Inflammatory macrophage treated with lipopolysaccharide for 1 hour (primary cell): ENCODE measurements at places on chromosomes 12 and 14.
A peak's percentile ranks its signal among the peaks of the same experiment; 100 is the strongest.

DNA sequence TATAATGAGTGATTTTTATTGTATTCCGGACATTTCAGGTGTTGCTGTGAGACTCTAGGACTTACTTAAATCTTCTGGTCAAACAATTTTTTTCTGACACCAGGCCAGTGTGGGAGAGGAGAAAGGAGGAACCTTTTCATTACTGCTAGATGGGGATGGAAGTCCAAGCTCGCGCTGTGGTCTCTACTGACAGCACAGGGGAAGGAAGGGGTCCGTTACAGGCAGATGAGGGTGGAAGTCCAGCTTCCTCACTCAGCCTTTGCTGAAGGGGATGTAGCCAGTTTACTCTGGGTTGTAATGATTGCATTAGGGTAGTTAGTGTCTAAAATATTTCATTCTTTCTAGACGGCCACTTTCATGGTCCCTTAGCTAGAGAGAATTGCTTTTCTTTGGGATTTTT, 26.3 kb upstream of the ST8SIA1 start:
- DNase-seq, result no peak

- no peak for DNase-seq
These were observed 53.3 kb upstream of the GTF2A1 start for GRCh38 chr14:81273961-81274575.

DNA sequence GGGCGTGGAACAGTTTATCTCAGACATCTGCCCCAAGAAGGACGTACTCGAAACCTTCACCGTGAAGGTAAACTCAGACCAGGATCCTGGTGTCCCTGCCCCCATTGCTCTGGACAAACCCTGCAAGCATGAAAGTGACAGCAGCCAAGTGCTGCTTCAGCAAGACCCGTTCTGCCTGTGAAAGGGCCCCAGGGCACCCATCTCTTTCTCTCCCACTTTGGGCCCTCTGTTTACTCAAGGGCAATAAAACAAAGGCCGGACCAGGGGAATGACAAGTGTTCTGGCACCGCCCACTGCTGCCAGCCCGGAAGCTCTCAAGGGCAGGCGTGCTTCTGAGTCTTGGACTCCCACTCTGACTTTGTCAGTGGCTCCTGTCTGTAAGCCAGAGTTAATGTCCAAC, 35.3 kb downstream of the CD9 start:
- DNase-seq, result no peak

- no peak for DNase-seq
These were observed 164.9 kb downstream of the CCDC91 start for GRCh38 chr12:28355161-28355560.

- DNase-seq, result no peak
These were observed 651.6 kb upstream of the TBX3 start for GRCh38 chr12:115335594-115335993.

- DNase-seq, result no peak
These were observed 55.9 kb upstream of the MIS18BP1 start for GRCh38 chr14:45308745-45309397.

DNA sequence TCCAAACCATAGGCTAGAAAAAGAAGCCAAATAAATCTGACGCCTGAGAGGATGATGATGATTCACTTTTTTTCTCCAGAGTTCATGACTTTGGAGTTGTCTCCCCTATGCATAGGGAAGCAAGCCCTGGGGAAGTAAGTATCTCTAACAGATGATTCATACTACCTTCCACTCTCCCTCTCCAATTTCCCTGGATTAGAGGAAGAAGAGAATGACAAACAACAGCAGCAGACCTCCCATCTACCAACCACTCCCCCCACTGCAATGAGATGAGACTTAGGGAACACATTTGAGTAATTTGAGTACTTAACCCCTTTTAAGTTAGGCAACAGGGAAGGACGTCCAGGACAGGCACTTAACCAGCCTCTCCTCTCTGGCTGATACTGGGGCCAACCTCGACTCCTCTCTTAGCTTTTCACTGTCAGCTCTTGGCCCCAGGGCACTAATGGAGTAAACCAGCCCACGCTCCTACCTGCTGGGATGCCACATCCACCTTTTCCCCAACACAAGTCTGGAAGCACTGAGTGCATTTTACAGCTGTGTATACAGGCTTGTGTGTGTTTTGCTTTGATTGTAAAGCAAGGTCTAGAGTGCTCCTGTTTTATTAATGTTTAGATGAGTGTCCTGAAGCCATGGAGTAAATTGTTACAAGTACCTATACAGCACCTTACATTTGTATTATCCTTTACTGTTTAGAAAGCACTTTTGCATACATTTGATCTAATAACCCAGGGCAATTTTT, 180.7 kb downstream of the PHLDA1 start:
- DNase-seq, result peak; percentile 7

DNA sequence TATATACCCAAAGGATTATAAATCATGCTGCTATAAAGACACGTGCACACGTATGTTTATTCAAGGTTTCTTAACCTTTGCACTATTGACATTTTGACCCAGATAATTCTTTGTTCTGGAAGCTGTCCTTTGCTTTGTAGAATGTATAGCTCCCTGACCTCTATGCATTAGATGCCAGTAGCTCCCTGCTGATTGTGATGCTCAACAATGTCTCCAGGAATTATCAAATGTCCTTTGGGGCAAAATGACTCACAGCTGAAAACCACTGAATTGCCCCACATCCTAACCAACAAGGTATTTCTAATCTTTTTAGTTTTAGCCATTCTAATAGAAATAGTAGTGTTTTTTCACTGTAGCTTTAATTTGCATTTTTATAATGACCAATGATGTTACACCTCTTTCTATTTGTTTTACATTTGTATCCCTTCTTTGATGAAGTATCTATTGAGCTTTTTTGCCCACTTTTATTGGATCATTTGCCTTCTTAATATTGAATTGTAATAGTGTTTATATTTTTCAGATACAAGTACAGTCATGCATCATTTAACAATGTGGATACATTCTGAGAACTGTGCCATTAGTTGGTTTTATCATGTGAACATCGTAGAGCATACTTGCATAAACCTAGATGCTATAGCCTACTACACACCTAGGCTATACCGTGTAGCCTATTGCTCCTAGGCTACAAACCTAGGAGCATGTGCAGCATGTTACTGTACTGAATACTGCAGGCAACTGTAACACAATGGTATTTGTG, 10.4 kb upstream of the NOPCHAP1 start:
- no peak for DNase-seq

DNA sequence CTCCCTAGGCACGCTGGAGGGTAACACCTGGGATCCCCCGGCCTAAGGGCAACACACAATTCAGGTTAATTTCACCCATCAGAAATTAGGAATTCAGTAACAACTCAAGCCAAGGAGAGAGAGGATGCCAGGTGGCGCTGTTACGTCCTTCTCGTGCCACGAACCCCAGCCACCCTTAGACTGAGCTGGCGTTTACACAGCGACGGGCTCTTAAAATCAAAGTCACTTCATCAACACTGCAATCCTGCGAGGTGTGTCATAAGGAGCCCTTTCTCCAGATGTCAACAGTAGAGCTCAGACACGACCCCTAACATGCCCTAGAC, 110.6 kb upstream of the TMEM132D start:
- DNase-seq, result no peak

GRCh38 chr12:9935026-9935425, 2.9 kb upstream of the CLEC2A start:
- no peak for DNase-seq

GRCh38 chr12:113582521-113583218, 111.0 kb upstream of the LHX5 start:
- no peak for DNase-seq

GRCh38 chr14:95981965-95982364, 57.2 kb upstream of the C14orf132 start:
- DNase-seq, result no peak

DNA sequence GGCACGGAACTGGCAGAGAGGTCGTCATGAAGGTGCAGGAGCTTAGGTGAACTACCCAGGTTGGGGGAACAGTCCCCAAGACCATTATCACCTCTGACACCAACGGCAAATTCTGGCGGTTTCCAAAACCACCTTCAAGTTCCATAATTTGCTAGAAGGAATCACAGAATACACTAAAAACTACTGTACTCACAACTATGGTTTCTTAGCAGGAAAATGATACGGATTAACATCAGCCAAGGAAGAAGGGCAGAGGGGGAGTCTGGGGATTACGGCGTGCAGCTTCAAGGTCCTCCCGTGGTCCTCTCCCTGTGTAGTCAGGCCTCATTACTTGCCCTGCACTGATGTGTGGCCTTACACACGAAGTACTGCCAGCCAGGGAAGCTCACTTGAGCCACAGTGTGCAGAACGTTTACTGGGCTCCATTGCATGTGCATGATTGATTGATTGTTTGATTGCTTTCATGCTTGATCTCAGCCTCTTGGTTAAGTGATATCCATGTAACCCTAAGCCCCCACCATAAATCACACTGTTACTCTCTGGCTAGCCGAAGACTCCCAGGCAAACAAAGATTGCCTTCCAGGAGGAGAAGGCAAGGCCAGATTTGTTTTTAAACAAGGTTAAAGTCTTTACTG, 837 bp upstream of the STX2 start:
- no peak for DNase-seq

DNA sequence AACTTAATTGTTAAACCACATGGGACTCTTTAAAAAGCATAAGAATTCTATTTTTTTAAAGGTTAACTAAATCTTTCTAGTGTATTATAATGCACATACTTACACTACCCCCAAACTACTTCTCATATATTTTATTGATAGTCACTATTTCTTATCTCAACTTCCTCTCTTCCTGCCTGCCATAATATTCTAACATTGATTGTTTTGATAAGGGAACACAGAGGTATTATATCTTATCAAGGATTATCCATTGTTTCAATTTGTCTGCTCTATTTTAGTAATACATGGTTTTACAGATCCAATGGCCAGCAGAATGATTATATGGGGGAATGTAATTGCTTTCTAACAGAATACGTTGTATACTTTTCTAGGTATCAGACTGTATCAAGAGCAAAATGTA, 98.9 kb downstream of the EPS8 start:
- DNase-seq, result no peak

DNA sequence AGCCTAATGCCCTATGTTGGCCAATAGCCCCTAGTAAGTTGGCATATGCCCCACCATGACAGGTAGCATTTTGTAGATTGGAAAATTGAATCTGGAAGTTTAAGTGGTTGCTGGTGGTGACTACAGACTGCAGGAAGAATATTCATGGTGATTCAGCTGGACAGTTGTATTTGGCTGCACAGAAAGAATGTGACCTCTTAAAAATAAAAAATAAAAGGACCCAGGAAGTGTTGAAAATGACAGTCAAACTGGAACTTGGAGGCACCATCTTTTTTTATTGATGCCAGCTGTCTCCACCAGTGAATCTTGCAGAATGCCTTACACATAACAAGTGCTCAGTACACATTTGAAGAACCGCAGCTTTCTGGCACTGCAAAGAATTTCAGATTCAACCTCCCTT, 73.9 kb downstream of the PRMT8 start:
- no peak for DNase-seq

DNA sequence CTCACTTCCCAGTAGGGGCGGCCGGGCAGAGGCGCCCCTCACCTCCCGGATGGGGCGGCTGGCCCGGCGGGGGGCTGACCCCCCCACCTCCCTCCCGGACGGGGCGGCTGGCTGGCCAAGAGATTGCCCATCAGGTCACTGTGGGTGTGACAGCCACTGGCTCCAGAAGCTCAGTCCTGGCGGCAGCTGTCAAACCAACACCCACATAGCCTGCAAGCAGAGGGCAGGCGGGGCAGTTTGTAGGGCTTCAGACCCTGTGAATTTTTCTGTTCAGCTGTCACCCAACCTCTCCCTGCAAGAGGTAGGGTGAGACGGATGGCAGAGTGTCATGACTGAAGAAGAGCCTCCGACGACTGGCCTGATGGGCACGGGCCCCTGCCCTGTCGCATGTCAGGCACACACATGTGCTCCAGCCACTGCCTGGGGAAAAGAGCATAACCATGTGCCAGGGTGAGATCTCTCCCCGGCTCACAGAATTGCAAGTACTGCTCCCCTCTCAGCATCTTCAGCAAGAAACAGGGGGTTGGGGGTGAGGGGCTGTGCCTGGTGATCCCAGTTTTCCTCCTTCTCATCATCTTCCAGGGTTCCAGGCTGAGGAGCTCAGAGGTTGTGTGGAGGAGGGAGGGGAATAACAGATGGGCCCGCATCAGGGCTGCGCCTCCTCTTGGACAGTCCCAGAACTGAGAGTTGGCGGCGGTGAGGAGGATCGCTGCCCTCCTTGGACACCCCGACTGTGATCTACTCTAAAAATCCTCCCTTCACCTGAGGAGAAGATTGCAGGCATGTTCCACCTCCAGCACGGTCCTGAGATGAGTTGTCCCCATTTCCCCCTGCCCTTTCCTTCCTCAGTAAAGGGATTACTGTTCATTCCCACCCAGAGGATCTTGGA, 11.2 kb upstream of the PRPH start:
- no peak for DNase-seq

- DNase-seq, result peak; percentile 9
These were observed 78.3 kb upstream of the BDKRB2 start for GRCh38 chr14:96126339-96126782.

- DNase-seq, result no peak
These were observed 38.4 kb downstream of the YEATS4 start for GRCh38 chr12:69397978-69398377.

DNA sequence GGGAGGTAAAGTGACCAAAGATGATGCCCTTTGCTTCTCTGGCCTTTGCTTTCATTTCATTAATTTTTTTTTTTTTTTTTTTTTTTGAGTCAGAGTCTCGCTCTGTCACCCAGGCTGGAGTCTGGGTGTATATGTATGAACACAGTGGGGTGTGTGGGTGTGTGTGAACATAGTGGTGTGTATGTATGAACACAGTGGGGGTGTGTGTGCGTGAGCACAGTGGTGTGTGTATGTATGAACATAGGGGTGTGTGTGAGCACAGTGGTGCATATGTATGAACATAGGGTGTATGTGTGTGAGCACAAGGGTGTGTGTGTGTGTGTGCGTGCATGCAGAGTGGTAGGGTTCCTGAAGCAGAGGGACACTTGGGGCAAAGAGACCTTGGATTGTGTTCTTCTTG, 9.6 kb downstream of the KLC1 start:
- no peak for DNase-seq

- no peak for DNase-seq
These were observed 90.9 kb upstream of the CISTR start for GRCh38 chr12:53842686-53843085.

DNA sequence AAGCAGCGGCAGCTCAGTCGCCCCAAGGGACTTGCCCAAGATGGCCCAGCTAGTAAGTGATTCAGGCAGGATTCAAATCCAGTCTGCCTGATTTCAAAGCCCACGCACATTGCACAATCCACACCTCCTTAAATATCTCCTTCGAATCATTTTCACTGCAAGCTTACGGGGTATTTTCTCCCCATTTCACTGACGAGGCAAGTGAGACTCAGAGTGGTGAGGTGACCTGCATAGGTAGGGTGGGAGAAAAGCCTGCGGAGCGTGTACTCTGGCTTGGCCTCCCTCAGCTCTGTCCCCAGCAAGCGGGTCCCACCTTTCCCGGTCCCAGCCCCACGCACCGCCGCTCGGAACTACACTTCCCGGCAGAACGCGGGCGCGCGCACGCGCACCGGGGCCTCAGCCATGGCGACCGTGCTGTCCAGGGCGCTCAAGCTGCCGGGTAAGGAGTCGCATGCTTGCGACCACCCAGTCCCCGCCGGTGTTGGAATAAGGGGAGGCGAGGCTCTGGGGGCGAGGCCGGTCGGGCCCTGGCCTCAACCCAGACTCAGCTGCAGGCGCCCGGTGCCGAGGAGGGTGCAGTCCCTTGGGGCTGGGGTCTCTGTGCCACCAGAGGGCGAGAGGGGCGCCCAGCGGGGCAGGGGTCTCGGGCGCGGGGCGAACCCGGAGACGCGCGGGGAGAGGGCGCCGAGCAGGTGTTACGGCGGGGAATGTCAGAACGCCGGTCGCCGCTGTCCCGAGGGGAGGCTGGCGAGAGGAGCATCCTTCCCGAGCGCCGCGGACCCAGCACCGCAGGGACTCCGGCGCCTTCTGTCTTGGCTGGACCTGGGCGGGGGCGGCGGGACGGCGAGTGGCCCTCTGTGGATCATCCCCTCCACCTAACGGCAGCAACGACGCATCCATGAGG, at the start of gene FAM234B:
Gene FAM234B, plus strand, starts transcription at position 380 of the 904 bp plus-strand sequence. Its CDS starts 23 bp downstream, at position 403.
- DNase-seq, result peak; percentile 55
